ENCODE measurements at places on chromosomes 12 and 14.

DNA sequence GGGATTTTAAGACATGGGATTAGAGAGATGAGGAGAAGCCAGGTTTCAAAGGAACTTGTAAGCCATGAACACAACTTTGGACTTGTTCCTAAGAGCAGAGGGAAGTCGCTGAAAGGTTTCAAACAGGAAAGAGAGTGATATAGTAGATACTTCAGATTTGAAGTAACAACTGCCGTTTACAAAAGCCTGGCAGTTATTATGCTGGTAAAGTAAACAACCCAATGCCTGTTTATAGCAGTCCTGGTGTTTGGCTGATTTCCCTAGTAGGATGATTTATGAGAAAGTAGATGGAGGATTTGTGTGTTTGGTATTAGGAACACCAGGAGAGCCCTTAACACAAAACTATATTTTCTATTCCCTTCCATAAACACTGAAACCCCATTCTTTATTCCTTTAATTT lies 285.7 kb downstream of the RMST start:
- DNase-seq = no peak

DNA sequence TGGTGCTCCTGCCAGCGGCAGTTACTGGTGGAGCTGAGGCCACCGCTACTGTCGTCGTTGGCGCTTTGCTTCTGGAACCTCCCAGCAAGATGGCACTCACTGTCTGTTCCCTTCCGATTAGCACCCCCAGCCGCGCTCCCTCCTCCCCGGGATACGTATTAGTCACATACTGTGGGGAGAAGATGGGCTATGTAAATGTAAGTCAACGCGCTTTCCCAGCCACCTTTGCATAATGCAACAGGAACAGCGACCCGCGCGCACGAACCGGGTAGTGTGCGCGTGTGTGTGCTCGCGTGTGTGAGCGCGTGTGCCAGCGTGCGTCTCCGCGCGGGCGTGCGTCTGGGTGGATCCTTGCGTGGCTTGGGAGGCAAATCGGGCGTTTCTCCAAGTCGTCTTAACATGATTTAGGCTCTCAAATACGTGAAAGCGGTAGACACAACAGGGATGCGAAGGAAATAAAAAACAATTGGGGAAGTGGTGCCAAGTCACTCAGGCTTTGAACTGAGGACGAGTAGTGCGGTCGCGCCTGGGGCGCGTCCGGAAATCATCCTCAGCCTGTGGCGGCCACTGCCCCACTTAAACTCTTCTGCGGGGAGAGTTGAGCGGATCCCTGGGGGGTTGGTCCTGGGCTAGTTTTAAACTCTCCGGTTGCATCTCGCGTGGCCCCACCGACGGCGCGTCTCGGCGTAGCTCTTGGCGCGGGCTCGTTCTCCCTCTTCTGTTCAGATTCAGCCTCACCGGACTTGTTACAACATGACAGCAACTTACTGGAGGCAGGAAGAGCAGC lies 1.8 kb downstream of the FLRT2 start:
- DNase-seq = no peak

GRCh38 chr12:12408265-12408690 lies 51.4 kb downstream of the BORCS5 start:
- no peak for DNase-seq

- no peak for DNase-seq
Measured at GRCh38 chr14:24870949-24871701, 178.8 kb downstream of the STXBP6 start.

DNA sequence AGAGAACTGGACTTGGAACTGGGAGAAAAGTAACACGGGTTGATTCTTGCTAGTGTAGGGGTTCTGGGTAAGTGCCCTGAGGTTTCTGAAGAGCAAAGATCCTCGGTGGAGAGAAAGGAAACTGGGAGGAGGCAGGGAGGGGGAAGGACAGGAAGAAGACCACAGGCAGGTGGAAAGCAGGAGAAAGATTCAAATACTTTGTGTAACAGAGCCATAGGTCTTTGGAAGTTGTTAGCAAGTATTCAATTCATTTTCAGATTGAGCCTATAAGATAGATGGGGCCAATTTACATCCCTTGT lies 1.3 kb downstream of the PNP start:
- DNase-seq = no peak

DNA sequence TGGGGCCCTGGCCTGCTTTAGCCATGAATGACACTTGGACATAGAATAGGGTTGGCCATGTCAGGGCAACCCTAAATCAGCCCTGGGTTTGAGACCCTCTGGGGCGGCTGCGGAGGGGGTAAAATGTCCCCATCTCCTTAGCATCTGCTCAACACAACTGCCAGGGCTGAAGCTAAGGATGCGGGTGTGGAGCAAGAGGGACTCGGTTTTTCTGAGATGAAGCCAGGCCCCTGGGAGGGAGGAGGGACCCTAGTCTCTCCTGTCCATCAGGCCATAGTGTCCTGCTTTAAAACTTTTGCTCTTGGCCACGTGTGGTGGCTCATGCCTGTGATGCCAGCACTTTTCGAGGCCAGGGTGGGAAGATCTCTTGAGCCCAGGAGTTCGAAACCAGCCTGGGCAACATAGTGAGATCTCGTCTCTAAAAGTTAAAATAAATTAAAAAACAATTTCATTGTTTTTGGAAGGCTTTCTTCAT lies 778 bp upstream of the C1R start:
- no peak for DNase-seq

GRCh38 chr14:56273155-56273554 lies 154.9 kb downstream of the PELI2 start:
- no peak for DNase-seq

GRCh38 chr14:88264116-88264515 lies 59.0 kb downstream of the KCNK10 start:
- no peak for DNase-seq

DNA sequence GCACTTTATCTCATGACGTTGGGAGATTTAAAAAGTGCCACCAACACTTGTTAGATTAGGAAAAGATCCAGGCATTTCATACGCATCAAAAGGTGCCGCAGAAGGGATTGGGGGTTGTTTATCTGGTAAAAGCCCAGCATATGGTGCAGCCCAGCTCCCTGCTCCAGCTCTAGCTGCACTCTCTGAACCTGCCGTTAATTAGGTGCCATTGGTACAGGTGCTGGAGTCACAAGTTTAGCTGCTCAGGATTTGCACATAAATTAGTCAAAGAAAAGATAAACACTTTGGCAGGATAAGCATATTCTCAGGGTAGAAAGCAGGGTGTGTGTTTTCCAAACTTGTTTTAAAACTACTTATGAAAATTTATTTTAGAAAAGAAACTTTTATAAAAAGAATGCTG lies 932.6 kb upstream of the TMEM132C start:
- DNase-seq = no peak

DNA sequence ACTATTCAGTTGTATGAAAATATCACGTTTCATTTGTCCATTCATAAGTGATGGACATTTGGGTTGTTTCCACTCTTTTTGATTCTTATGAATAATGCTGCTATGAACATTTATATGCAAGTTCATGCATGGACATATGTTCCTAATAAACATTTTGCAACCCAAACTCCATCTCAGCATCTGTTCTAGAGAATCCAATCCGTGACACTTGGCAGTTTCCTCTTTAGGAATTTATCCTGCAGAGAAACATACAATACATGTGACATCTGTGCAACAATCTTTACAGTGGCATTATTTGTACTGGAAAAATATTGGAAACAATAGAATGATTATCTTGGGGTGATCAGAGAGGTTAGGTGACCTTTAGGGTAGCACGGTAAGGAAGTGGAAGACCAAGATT lies 290.8 kb upstream of the SRRM4 start:
- no peak for DNase-seq

- no peak for DNase-seq
Measured at GRCh38 chr12:121038861-121039668, at the start of gene OASL. OASL (minus strand) TSS chr12:121039246; CDS start chr12:121038971, 275 bp downstream.

- DNase-seq = no peak
Measured at GRCh38 chr14:106347890-106348755, 821.7 kb downstream of the TMEM121 start.

DNA sequence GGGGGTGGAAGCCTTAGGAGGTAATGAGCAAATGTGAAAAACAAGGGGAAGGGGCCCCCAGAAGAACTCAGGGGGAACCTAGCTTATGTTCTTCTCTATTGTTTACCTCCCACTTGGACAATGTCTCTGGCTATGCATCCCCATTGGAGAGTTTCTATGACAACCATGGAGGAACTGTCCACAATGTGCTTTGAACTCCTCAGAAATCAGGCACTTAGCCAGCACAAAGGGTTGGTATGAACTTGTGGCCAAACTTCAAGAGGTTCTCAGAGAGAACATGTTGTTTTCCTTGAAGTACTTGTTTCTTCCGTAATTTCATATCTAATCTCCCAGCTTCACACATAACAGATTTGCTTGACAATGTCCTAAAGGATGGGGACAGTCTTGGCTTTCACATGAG lies 202.8 kb upstream of the PELI2 start:
- DNase-seq = no peak

DNA sequence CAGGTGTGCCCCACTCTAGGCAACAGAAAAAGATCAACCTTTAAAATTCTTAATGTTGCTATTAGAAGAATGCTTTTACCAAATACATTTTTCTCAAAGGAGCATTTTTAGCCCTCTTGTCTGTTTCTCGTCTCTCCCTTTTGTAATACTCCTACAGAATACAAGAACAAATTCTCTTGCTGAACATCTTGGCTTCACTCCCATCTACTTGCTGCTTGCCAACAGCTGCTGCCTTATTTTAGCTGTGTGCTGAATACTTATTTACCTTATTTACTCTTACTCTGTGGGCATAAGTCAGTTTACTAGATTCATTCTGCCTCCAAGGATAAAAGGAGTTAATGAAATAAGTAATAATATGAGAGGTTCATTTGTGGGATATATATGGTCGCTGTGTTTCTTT lies 70.8 kb downstream of the POLR3B start:
- no peak for DNase-seq

DNA sequence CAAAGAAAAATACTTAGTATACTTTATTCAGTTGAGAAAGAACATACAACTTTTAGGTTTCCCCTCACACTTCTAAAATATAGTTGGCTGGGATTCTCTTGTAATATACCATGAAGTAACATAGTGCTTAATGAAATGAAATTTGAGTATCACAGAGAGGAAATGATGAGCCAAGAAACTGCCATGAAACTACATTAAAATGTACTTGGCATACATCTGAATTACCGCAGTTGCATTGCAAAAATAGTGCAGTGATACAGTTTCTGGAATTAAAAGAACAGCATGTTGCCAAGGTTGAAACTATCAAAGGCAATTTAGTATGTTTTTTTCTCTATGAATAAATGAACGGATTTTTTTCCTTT lies 389.2 kb downstream of the TMEM117 start:
- no peak for DNase-seq

GRCh38 chr14:58878439-58879139 lies 240.8 kb downstream of the DACT1 start:
- DNase-seq = no peak

Data from stimulated activated CD4-positive, alpha-beta T cell treated with anti-CD3 and anti-CD28 coated beads, Interleukin-1b, Interleukin-23, amount 100 ng/mL, for 4 hours (primary cell).